ENCODE measurements at places on chromosomes 7 and 10. TPM values are rescaled to one million over a fixed set of nuclear protein-coding genes. Genes with fewer than 3 reads are reported as not detected.

The TCF7L2 gene
- 1.8 TPM for total RNA-seq

The PPP1R17 gene
- not detected for total RNA-seq

The STAMBPL1 gene
- 1.2 TPM for total RNA-seq

The VGF gene
- total RNA-seq: not detected

The LAMB4 gene
- total RNA-seq: 0.22 TPM

The ZNF239 gene
- 0.40 TPM for total RNA-seq

The PAX4 gene
- total RNA-seq: not detected

The DRGX gene
- total RNA-seq: not detected

The CHRM2 gene
- not detected for total RNA-seq

The GJC3 gene
- total RNA-seq: 0.65 TPM

The OR6V1 gene
- total RNA-seq: not detected

The STAG3 gene
- 0.20 TPM for total RNA-seq

The ZNF862 gene
- 6.1 TPM for total RNA-seq

The NUTM2E gene
- not detected for total RNA-seq

The FGFBP3 gene
- 0.40 TPM for total RNA-seq

The GPRIN2 gene
- not detected for total RNA-seq

Data from lung microvascular endothelial cell (primary cell).